ENCODE measurements at places on chromosomes 3 and 15. TPM values are rescaled to one million over a fixed set of nuclear protein-coding genes. Genes with fewer than 3 reads are reported as not detected.

- no peak for DNase-seq
These were observed 37.4 kb upstream of the CCDC174 start for GRCh38 chr3:14614189-14614588.

GRCh38 chr15:67150023-67150860, 84.8 kb downstream of the SMAD3 start:
- peak; percentile 98 for DNase-seq

The TMCO5A gene
- polyA plus RNA-seq: not detected

The NEO1 gene
- 15.2 TPM for polyA plus RNA-seq

The FBXW12 gene
- not detected for polyA plus RNA-seq
